Large intestine (tissue), 12 donors: ENCODE measurements at places on chromosomes 7 and 10. TPM values are rescaled to one million over a fixed set of nuclear protein-coding genes. Genes with fewer than 3 reads are reported as not detected.

Gene SLC29A4
- polyA plus RNA-seq: 22.7 TPM

Gene NPY
- 59.0 TPM for polyA plus RNA-seq

- no peak overlapping the region for H3K4me3 ChIP-seq
- H3K4me1 ChIP-seq: no peaks in the 10 kb centered on the region
- H3K27me3 ChIP-seq: peaks cover 16% of the 10 kb centered on the region
- H3K36me3 ChIP-seq: no peaks in the 10 kb centered on the region
- DNase-seq: no peak
These were observed 13.3 kb upstream of the CELF2 start for GRCh38 chr10:11004144-11005077.

DNA sequence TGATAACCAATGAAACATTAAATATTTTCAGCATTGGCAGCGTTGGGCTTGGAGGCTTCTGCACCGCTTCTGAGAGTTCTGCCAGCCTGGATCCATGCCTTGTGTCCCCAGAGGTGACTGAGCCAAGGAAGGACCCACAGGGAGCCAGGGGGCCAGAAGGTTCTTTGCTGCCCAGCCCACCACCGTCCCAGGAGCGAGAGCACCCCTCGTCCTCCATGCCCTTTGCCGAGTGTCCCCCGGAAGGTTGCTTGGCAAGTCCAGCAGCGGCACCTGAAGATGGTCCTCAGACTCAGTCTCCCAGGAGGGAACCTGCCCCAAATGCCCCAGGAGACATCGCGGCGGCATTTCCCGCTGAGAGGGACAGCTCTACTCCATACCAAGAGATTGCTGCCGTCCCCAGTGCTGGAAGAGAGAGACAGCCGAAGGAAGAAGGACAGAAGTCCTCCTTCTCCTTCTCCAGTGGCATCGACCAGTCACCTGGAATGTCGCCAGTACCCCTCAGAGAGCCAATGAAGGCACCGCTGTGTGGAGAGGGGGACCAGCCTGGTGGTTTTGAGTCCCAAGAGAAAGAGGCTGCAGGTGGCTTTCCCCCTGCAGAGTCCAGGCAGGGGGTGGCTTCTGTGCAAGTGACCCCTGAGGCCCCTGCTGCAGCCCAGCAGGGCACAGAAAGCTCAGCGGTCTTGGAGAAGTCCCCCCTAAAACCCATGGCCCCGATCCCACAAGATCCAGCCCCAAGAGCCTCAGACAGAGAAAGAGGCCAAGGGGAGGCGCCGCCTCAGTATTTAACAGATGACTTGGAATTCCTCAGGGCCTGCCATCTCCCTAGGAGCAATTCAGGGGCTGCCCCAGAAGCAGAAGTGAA is 93.9 kb downstream of the TACC2 start:
- no peak for DNase-seq
- H3K36me3 ChIP-seq: peaks cover 48% of the 10 kb centered on the region
- H3K4me3 ChIP-seq: no peak overlapping the region
- H3K4me1 ChIP-seq: no peaks in the 10 kb centered on the region
- H3K27ac ChIP-seq: no peak overlapping the region

GRCh38 chr10:72127571-72127970 is 39.2 kb upstream of the SPOCK2 start:
- H3K27ac ChIP-seq: no peak overlapping the region
- peaks cover 11% of the 10 kb centered on the region for H3K4me1 ChIP-seq
- no peak overlapping the region for H3K4me3 ChIP-seq
- DNase-seq: no peak

- no peak overlapping the region for H3K27ac ChIP-seq
- H3K4me3 ChIP-seq: no peak overlapping the region
- H3K36me3 ChIP-seq: peaks cover 3% of the 10 kb centered on the region
- DNase-seq: no peak
- no peaks in the 10 kb centered on the region for H3K27me3 ChIP-seq
These were observed 10.3 kb upstream of the LRRC27 start for GRCh38 chr10:132321726-132322125.
